ENCODE measurements at places on chromosomes 11 and 22.

DNA sequence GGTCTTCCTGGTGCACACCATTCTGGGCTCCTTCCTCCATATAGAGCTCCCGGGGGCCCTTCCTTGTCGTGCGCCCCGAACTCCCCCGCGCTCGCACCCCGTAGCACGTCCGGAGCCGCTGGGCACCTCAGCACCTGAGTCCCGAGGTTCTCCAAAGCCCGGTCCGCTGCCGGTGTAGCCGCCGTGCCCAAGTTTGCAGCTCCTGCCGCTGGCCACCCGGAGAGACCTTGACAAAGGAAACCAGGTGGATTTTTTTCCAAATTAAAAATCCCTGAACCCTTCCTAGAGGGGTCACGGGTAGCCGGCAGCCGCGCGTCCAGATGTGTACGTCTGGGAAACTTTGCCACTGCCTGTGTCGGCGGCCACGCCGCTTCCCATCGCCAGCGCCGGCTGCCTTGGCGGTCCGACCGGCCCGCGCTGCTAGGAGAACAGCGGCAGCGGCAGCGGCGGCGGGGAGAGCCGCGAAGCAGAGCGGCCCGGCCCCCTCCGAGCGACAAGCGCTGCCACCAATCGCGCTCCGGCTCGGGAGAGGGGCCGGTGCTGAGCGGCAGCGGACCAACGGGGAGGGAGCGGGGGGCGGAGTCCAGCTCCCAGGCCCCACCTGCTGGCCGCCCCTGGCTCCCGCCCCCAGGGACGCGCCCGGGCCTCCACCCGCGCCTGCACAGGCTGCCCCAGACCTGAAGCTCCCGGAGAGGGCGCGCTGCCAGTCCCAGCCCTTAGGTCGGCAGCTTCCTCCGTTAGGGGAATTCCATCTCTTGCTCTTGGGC is at the start of gene GALNT18:
Gene GALNT18 (minus strand): TSS at position 433 of the 767 bp plus-strand sequence.
- peak; percentile 48 for DNase-seq

DNA sequence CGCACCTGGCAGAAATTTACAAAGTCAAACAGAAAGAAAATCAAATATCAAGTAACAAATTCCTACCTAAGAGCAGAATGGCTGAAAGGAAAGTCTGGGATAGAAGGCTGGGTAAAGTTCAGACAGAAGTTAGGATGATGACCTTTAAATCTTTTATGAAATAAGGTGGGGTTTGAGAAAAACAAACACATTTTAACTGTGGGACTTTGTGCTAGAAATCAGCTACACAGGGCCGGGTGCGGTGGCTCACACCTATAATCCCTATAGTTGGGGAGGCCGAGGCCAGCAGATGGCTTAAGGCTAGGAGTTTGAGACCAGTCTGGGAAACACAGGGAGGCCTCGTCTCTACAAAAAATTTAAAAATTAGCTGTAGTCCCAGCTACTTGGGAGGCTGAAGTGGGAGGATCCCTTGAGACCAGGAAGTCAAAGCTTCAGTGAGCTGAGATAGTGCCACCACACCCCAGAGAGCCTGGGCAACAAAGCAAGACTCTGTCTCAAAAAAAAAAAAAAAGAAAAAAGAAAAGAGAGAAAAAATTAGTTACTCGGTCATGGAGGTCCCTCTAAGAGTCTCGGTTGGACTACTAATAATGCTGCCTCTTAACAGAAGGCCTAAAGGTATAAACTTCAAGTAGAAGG is 119.7 kb upstream of the BID start:
- no peak for DNase-seq

GRCh38 chr11:96620464-96621044 is 230.7 kb downstream of the JRKL start:
- no peak for DNase-seq

DNA sequence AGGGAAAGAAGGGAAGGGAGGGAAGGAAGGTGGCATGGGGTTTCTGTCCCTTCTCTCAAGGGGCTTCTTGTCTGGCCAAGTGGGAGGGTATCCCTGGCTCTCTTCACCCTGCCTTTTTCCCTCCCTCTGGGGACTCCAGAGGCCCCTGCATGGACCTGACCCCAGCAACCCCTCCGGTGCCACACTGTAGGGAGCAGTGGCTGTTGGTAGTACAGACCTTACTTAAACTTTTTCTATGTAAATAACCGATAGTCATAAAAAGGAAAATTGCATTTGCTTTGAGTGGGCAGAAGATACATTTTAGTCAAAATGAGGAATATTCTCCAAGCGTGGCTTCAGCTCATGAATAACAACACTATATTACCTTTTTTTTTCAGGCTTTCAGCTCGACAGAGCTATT is 1384.0 kb downstream of the BRD1 start:
- DNase-seq = no peak

GRCh38 chr11:108967571-108967970 is 302.7 kb downstream of the DDX10 start:
- DNase-seq = no peak

DNA sequence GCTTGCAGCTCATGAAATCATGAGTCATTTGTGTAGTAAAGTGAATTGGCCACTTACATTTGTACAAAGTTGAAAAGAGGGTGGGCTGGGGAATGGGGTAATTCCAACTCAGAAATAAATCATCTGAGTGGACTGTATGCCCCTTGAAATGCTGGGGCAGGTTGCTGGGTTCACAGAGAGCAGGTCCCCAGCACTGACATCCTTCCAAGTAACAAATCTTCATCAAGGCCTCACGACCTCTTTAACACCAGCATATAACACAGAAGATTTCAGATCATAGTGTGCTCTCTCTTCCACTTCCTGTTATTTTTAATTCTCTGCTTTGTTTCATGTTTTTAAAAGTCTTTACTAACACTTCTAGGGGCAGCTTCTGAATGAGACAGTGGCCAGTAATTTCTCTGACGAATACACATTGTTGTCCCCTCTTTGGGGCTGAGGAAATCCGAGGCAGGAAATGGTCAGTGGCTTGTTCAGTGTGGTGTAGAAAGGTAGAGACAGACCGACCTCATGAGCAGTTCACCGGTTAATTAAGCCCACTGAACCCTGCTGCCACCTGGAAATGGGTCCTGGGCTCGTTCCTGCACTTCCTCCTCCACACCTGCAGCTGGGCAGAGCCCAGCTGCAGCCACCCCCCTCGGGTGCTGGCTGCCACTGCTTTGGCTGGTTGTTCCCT is 127.7 kb downstream of the MAML2 start:
- no peak for DNase-seq

DNA sequence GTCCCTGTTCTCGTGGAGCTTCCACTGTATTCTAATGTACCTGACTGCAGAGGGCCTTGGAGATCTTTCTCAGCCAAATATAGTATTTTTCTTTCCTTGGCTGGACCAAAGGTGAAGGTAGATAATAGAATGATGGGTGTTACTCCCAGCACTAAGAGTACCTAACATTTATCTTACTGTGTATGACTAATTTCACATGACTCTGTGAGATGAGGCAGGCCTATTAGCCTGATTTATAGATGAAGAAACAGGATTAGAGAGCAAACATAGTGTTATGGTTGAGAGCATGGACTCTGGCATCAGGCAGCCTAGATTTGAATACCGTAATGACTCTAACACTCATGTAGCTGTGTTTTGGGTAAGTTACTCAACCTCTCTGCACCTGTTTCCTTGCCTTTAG is 2.7 kb downstream of the ACO2 start:
- DNase-seq = no peak

DNA sequence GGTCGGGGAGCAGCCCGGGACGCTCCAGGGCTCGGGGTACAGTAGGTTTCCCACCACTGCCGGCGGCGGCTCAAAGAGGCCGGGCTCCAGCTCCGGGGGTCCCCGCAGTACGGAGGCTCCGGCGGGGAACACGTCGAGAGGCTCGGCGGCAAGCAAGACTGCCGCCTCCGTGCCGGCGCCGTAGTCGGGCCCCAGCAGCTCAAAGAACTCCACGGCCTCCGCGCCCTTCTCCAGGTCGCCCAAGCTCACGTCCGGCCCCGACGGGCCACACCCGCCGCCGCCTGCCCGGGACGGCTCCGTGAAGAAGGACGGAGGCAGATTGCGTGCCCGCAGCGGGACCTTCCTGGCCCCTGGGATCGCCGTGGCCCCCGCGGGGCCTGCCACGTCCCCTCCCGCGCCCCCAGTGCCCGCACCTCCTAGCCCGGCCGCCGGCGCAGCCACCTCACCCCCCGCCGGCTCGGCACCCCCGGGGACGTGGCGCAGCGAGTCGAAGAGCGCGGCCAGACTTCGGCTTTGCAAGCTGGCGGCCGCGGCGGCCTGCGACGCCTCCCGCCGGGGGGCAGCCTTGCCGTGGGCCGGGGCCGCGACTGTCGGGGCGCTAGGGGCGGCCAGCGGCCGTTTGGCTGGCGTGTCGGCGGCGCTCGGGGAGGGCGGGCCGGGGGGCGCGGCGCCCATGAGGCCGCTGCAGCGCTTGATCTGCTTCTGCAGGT is 775 bp downstream of the FAM181B start:
- DNase-seq = no peak

- DNase-seq = no peak
Observed at GRCh38 chr11:69292221-69292648, 1.7 kb upstream of the MYEOV start.

- no peak for DNase-seq
Observed at GRCh38 chr11:103043826-103044678, 47.9 kb downstream of the DCUN1D5 start.

- DNase-seq = no peak
Observed at GRCh38 chr11:57476047-57476756, 15.9 kb downstream of the RTN4RL2 start.

DNA sequence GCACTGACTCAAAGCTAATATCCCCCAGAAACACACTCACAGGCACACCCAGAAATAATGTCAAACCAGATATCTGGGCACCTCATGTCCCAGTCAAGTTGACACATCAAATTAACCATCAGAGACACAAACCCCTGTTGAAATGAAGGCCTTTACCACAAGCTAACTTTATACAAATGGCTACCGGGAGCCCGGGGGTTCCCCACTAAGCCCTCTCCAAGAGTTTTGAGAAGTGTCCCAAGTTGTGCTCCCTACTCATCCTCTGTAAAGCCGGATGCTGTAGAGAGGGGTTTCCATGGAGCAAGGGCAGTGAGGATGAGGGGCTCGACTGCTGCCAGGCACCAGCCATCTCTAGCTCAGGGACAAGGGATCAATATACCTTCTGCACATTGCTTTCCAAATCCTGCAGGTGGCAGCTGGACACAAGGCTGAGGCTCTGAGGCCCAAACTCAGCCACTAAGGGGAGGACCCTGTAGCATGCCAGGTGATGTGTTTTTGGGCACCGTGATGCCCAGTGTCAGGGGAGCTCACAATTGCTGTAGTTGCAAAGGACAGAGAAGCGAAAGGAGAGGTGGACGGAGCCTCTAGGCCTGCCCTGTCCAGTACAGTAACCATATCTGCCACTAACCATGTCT is 145.7 kb downstream of the TTC17 start:
- no peak for DNase-seq

DNA sequence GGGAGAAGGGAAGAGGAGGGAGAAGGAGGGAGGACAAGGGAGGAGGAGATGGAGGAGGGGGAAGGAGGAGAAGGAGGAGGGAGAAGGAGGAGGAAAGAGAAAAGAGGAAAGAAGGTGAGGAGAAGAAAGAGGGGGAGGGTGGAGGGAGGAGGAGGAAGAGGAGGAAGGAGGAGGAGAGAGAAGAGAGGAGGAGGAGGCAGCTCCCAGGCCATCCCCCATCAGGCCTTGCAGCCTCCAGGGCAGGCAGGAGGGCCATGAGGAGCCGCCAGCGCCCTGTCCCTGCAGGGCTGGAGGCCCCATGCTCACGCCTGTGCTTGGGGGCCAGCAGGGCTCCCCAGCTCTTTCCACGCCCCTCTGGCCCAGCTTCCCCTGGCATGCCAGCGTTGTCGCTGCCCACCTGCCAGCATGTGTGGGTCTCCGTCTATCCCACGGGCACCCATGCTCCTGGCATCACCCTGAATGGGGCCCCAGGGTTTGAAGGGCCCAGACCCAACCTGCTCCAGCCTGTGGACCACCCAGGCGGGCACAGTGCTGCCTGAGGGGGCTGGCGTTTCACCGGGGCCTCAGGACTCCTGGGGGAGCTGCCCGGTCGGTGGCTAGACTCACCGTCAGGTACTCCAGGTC is 5.2 kb downstream of the TSPAN32 start:
- no peak for DNase-seq

DNA sequence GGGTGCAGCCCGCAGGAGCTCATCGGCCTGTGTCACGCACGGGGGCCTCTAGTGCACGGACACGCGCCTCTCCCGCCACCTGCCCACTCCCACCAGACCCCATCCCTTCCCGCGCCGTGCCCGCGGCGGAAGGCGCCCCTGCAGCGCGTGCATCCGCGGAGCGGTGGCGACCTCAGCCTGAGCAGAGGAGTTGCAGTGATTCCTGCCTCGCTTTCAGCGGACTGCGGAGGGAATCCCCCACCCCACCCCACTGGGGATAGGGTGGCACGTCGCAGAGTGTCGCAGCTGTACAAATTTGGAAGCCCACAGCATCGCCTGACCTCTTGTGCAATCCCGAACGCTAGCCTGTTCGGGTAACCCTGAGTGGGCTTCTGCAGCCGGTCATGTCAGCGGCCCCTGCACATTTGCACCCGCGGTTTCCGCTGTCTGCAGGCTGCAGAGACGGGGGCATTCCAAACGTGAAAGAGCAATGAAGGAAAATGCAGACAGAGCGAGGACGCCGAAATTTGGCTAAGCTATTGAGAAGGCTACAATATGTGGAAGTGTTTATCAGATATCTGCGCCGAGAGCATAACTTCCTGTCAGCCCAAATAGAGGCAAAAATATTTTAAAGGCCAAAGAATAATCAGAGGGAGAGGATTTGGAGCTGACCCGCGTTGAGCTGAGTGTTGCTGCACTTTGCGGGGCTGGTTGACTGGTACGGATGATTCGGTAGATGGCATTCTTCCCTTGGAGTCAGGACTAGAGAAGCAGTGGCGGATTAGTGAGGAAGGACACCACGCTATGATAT is 617 bp upstream of the ARHGAP20 start:
- no peak for DNase-seq

- DNase-seq = no peak
Observed at GRCh38 chr11:17391493-17392355, 3.3 kb upstream of the KCNJ11 start.

- DNase-seq = peak; percentile 84
Observed at GRCh38 chr11:8838248-8838647, 72.7 kb upstream of the AKIP1 start.

DNA sequence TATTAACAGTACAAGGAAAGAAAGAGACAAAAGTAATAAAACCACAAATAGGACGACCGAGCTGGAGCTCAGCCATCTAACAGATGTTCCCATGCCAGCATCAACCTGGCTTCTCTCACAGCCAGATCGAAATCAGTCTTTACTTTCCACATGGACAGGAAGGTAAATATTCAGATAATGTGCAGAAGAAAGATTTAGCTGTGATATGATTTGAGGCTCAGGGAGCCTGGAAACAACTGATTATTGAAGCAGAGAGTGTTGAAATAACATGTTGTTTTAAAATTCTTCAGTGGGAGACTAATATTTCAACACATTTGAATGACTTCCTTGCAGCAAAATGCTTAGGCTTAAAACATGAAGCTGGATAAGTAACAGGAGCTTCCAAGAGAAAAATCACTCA is 546.8 kb downstream of the ETS1 start:
- DNase-seq = no peak

- no peak for DNase-seq
Observed at GRCh38 chr11:134207538-134208239, 16.1 kb downstream of the NCAPD3 start.

- no peak for DNase-seq
Observed at GRCh38 chr11:45617871-45618601, 47.4 kb downstream of the CHST1 start.

Data from non-pigmented ciliary epithelial cell (primary cell).